ENCODE measurements at places on chromosomes 16 and 17. TPM values are rescaled to one million over a fixed set of nuclear protein-coding genes. Genes with fewer than 3 reads are reported as not detected.

The CCDC200 gene
- total RNA-seq: not detected

The SLC35G6 gene
- not detected for total RNA-seq

The DCTN5 gene
- 32.7 TPM for total RNA-seq

The CTRB1 gene
- not detected for total RNA-seq

The CLEC18B gene
- not detected for total RNA-seq

The ATP6V0D1 gene
- total RNA-seq: 384 TPM

The ACSM2A gene
- not detected for total RNA-seq

DNA sequence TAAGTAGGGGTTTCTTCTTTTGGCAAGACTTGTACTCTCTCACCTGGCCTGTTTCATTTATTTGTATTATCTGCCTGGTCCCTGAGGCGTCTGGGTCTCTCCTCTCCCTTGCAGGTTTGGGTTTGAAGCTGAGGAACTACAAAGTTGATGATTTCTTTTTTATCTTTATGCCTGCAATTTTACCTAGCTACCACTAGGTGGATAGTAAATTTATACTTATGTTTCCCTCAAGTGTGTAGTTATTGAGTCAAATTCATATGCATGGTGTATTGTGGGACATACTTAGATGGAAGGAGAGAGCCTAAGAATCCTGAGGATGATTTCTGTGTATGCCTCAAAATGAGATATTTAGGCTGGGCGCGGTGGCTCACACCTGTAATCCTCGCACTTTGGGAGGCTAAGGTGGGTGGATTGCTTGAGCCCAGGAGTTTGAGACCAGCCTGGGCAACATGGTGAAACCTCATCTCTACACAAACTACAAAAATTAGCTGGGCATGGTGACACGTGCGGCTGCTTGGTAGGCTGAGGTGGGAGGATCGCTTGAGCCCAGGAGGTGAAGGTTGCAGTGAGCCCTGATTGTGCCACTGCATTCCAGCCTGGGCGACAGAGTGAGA lies 13.6 kb downstream of the TMEM98 start:
- H3K27me3 ChIP-seq: no peaks in the 10 kb centered on the region
- no peak for DNase-seq
- no peak overlapping the region for H3K27ac ChIP-seq
- H3K4me1 ChIP-seq: no peaks in the 10 kb centered on the region
- no peak overlapping the region for H3K4me3 ChIP-seq

- no peaks in the 10 kb centered on the region for H3K36me3 ChIP-seq
- H3K4me3 ChIP-seq: no peak overlapping the region
- no peak for DNase-seq
- no peak overlapping the region for H3K27ac ChIP-seq
- no peaks in the 10 kb centered on the region for H3K27me3 ChIP-seq
Observed at GRCh38 chr16:31695667-31696066, 168.0 kb downstream of the AHSP start.

DNA sequence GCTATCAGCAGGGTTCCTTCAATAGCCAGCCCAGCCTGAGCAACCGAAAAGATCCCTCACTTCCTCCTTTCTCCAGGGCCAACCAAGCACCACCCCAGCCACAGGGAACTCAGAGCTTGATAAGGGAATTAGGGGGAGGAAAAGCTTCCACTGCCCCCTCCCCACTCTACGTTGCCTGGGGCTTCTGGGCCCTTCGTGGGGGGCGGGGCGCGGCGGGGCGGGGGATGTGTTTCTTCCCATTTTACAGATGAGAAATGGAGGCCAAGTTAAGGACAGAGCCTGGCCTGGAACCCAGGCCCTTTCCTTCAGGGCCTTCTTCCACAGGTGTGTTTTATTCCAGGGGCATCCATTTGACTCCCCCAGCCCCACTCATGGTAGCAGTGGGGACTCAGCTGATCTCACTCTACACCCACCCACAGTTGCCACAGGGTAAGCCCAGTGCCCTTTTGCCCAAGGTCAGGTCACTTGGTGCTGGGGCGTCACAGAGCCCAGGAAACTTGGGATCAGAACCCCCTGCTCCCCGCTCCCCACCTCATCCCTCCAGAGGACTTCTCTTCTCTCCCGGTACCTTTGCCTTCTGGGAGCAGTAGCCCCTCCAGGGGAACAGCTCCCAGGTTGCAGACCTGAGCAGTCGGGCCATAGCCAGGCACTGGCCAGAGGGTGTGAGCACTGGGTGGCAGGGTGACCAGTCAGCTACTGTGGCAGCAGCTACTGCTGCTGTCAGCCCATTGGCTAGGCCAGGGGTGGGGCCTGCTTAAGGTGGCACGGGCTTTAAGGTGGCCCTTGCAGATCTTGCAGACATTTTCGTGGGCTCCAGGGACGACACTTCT lies at the start of gene LDHD:
TSS of gene LDHD (minus strand) at position 700 of the 830 bp plus-strand sequence. CDS start at position 640, 60 bp downstream.
- H3K4me3 ChIP-seq: peak within 1 kb of the TSS; percentile 71
- H3K27ac ChIP-seq: peak within 1 kb of the TSS; percentile 84
- H3K27me3 ChIP-seq: no peaks in the 10 kb centered on the region
- DNase-seq: peak; percentile 90
- no peaks in the 10 kb centered on the region for H3K36me3 ChIP-seq
- peaks cover 26% of the 10 kb centered on the region for H3K4me1 ChIP-seq

DNA sequence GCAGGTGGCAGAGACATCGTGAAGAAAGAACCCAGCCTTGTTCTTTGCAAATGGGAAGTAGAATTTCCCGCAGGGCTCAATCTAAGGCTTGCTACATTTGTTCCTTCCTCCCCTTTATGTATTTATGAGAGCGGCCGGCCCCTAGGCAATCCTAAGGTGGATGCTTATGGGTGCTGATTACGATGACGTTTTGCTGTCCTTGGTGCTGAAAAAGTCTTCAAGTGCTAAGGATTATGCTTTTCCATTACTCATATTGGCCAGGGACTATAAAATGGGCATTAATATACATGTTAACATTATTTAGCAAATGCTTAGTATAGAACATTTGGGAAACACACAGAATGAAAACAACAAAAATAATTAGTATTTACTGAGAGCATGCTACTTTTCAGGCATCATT lies 313.3 kb upstream of the XYLT1 start:
- no peaks in the 10 kb centered on the region for H3K36me3 ChIP-seq
- no peaks in the 10 kb centered on the region for H3K4me1 ChIP-seq
- H3K27me3 ChIP-seq: no peaks in the 10 kb centered on the region
- H3K4me3 ChIP-seq: no peak overlapping the region
- no peak for DNase-seq

GRCh38 chr16:89706518-89707260 lies 5.2 kb upstream of the SPATA2L start:
- peaks cover 24% of the 10 kb centered on the region for H3K4me1 ChIP-seq
- H3K4me3 ChIP-seq: no peak overlapping the region
- no peak overlapping the region for H3K27ac ChIP-seq

DNA sequence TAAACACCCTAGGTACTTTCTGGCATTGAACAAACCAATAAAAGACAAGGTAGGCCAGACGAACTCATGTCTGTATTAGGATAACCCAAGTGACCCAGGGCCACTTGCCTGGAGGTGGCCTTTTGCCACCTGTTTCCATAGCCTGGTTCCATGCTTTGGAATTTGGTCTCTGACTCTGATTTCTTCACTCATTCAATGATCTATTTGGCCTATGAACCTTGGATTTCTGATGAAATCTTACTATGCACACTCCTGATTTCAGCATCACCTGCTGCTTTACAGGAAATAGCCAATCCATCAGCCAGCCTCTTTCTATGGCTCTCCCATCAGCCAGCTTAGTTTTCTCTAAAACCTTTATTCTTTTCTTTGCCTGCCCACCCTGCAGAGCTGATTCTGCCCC lies 142.8 kb upstream of the PSMD7 start:
- H3K27ac ChIP-seq: no peak overlapping the region
- no peaks in the 10 kb centered on the region for H3K27me3 ChIP-seq
- H3K4me1 ChIP-seq: no peaks in the 10 kb centered on the region
- DNase-seq: no peak
- no peaks in the 10 kb centered on the region for H3K36me3 ChIP-seq
- no peak overlapping the region for H3K4me3 ChIP-seq

DNA sequence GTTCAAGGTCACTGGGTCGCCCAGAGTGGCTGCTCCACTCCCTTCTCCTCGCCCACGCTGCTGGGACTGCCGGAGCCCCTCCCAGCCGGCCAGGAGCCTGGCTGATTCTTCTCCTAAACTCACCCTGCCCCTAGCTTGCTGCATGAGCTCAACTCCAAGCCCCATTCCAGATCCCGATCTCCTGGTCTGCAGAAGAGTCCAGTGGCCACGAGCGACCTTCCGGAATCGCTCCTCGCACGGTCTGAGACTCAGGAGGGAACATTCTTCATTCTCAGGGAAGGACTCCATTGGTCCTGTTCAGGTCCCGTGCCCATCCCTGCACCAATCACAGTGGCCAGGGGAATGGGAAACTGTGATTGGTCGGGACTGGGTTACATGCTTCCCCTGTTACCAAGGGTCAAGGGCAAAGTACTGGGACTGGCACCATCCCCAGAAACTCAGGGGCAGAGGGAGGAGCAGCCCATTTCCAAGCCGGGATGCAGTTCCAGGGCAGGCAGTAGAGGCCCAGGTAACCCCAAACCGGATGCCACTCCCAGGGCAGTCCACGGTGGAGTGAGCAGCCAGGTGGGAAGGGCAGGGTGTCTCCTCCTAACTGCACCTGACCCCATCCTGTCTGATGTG lies 24.5 kb upstream of the CIBAR2 start:
- peaks cover 15% of the 10 kb centered on the region for H3K4me1 ChIP-seq
- H3K27me3 ChIP-seq: peaks cover 5% of the 10 kb centered on the region
- H3K27ac ChIP-seq: peak overlapping the region; percentile 78
- peak overlapping the region; percentile 12 for H3K4me3 ChIP-seq
- peak; percentile 35 for DNase-seq
- H3K36me3 ChIP-seq: no peaks in the 10 kb centered on the region

DNA sequence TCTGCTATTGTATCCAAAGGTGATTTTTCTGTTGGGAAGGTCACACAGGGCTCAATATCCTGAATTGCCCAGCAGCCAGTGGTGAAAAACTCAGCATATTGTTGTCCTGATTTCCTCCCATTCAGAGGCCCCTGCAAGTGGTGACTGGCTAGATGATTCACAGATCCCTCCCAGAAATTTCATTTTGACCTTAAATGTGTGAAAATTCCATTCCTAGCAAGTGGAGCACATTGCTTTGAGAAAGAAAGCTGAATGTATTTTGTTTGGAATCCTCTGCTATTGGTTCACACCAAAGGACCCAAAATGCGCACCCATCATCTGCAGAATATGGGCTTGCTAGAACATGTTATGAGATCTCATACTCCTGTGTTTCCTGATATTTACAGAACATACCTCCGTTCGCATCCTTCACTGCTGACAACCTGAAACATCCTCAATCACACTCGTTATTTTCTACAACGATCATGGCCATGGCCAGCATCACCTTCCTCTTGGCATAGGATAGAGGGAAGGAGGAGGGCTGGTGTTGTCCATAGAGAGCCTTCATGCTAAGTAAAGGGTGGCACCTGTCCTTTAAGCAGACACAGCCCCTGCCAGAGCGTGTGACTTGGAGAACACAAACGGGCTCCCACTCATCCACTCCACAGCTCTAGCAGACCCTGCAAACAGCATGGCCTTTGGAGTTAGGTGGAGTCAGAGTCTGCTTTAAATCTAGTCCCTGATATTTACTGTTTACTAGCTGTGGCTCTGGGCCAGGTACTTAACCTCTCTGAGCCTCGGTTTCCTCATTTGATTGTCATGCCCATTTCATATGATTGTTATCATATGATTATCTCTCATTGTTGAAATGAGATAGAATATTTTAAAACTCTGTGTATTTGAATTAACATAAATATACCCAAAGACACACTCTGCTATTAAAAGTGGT lies 30.4 kb upstream of the NFAT5 start:
- no peak overlapping the region for H3K27ac ChIP-seq
- DNase-seq: no peak
- peaks cover 7% of the 10 kb centered on the region for H3K4me1 ChIP-seq
- H3K36me3 ChIP-seq: no peaks in the 10 kb centered on the region

GRCh38 chr16:53745753-53746266 lies 41.9 kb downstream of the FTO start:
- no peaks in the 10 kb centered on the region for H3K36me3 ChIP-seq
- H3K27me3 ChIP-seq: no peaks in the 10 kb centered on the region
- DNase-seq: no peak

DNA sequence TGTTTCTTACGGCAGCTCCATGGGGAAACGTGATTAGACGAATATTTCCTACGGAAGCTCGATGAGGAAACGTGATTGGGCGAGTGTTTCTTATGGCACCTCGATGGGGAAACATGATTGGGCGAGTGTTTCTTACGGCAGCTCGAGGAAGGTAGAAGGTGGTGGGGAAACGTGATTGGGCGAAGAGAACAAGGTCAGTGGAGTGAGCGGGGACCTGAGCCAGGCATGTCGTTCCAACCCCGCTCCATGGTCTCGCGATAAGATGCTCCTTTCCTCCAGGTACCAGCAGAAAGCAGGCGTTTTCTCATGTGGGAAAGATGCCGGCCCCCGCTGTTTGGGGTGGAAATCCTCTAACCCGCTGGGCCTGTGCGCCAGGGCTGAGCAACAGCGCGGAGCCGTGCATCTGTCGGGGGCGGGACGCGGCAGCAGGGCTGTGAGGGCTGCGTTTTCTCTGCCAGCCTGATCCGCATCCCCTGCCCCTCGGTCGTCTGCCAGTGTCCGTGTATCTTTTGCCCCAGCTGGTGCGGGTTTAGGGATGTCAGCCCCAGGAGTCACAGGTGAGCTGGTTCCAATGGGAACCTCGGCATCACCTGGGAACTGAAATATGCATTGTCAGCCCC lies 25.6 kb upstream of the DOC2B start:
- DNase-seq: no peak
- no peak overlapping the region for H3K4me3 ChIP-seq
- H3K4me1 ChIP-seq: peaks cover 6% of the 10 kb centered on the region
- no peak overlapping the region for H3K27ac ChIP-seq

GRCh38 chr17:14211246-14211645 lies 25.4 kb downstream of the CDRT15 start:
- H3K27me3 ChIP-seq: no peaks in the 10 kb centered on the region
- no peak overlapping the region for H3K27ac ChIP-seq

GRCh38 chr17:58956997-58957724 lies 149.5 kb downstream of the TRIM37 start:
- H3K36me3 ChIP-seq: no peaks in the 10 kb centered on the region
- H3K27ac ChIP-seq: no peak overlapping the region
- no peak for DNase-seq
- no peaks in the 10 kb centered on the region for H3K4me1 ChIP-seq
- H3K4me3 ChIP-seq: no peak overlapping the region

GRCh38 chr17:57892820-57893595 lies 43.2 kb upstream of the MRPS23 start:
- no peaks in the 10 kb centered on the region for H3K27me3 ChIP-seq
- H3K27ac ChIP-seq: peak overlapping the region; percentile 98
- H3K4me3 ChIP-seq: no peak overlapping the region
- peak; percentile 81 for DNase-seq

DNA sequence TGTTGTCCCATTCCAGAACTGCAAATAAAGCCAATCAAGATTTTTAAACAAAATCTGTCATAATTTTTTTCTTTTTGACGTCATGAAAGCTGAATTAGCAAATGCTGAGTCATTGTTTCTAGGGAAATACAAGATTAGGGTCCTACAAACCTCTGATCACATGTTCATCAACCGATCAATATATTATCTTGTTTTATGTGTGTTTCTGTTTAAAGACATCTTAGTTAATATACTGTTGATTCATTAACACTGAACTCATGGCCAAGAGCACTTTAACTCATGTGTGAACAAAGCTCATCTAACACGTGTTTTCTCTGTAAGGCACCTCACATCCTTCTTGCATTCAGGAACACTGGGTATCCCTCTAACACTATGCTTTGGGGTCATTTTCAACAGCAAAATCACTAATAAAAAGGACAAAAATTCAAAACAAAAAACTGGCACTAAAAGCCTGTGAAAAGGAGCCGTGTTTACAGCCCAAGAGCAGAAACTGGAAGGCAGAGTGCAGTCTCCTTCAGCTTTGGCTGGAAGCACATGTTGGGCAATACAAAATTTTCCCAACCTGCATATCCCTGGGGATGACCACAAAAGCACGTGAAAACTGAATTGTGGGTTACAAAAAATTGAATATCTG lies 102.5 kb downstream of the PARN start:
- no peak for DNase-seq
- no peaks in the 10 kb centered on the region for H3K27me3 ChIP-seq
- no peak overlapping the region for H3K27ac ChIP-seq
- peaks cover 8% of the 10 kb centered on the region for H3K4me1 ChIP-seq

Data from transverse colon (tissue), 4 donors.